NCI-H774 (cell line): ENCODE measurements at places on chromosomes 3 and 15.

DNA sequence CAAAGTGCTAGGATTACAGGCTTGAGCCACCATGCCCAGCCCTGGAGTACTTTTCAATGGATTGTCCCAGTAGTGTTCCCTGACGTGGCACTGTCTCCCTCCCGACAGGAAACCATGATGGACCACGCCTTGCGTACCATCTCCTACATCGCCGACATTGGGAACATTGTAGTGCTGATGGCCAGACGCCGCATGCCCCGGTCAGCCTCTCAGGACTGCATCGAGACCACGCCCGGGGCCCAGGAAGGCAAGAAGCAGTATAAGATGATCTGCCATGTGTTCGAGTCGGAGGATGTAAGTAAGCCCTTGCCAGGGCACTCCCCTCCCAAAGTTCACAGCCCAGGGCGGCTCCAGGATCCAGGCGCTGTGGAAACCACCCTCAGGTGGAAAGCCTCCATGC, 168.1 kb downstream of the NSMCE3 start:
- DNase-seq = no peak

- DNase-seq = no peak
Observed at GRCh38 chr3:78015856-78016255, 976.0 kb downstream of the ROBO2 start.

DNA sequence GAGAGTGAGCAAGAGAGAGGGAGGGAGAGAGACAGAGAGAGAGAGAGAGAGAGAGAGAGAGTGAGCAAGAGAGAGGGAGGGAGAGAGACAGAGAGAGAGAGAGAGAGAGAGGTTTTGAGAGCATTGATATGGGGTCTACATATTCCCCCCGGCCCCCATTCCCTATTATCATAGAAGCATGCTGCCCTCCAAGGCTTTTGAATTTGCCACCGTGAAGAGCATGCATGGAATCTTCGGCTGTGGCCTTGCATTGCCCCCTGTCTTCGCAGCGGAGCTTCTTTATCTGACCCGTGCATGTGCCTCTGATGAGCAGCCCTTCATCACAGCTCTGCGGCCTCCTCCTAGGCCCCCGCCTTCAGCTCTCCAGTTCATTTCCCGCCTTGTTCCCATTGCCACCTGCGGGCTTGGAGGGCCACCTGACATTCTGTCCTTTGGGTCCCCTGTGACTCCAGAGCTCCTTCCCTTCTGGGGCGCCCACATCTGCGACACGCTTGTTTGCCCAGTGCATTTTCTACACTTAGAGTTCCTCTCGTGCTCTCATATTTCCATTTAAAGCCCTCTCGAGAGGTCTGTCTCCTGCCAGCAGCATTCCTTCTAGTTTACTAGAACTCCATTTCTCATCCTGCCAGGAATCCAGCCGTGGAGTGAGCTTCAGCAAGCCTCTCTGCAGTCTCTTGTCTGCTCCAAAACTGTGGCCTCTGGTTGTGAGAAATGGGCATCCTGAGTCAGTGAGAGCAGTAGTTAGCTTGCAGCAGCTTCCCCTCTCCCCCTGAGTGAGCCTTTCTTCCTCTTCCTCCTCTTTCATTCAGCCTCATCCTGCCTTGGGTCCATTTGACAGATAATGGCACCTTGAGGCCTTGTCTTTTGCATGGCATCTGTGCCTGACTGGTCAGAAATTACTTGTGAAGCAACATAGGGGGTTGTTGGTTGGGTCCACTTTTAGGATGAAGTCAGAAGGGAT, 25.3 kb downstream of the LPP start:
- no peak for DNase-seq

GRCh38 chr3:173622166-173622565, 224.6 kb downstream of the NLGN1 start:
- no peak for DNase-seq

- DNase-seq = no peak
Observed at GRCh38 chr3:159629329-159630084, 359.1 kb upstream of the IL12A start.

DNA sequence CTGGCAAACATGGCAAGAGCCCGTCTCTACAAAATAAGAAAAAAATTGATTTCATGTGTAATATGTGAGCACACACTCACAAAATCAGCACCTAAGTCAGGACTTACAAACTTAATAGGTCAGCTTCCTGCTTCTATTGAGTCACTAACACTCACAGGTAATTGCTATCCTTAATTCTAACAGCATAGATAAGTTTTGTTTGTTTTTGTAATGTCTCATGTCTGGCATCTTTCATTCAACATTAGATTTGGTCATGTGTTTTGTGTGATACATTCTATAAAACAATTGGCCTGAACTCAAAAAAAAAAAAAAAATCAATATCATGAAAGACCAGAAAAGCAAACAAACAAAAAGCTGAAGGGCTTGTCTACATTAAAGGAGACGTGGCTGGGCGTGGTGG, 564.7 kb downstream of the AGBL1 start:
- DNase-seq = peak; percentile 31

GRCh38 chr3:22779737-22780136, 423.4 kb upstream of the UBE2E2 start:
- DNase-seq = no peak

DNA sequence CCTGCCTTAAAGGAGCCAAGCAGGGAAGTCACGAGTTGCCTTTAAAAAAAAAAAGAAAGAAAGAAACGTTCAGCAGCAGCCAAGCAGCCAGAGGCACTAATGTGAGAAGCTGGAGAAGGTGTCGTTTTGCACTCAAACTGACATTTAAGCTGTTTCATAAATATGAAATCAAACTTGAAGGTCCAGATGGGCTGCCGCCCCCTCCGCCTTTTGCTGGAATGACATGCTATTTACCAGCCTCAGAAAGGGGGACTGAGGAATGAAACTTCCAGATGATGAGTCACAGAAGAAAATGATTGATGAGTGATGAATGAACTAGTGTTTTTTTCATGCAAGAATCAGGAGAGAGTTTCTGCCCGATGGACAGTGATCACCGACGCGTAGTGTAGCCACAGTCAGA, 396.8 kb downstream of the IGSF11 start:
- no peak for DNase-seq

DNA sequence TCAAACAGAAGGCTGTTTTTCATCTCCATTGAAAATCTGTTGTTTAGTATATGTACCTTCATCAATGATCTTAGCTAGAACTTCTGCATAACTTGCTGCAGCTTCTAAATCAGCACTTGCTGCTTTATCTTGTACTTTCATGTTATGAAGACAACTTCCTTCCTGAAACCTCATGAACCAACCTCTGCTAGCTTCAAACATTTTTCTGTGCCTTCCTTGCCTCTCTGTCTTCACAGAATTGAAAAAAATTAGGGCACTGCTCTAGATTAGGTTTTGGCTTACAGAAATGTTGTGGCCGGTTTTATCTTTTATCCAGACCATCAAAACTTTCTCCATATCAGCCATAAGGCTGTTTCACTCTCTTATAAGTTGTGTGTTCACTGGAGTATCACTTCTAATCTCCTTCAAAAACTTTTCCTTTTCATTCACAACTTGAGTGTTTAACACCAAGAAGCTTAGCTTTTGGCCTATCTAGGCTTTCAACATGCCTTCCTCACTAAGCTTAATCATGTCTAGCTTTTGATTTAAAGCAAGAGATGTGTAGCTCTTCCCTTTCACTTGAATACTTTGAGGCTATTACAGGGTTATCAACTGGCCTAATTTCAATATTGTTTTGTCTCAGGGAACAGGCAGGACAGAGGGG, 78.6 kb downstream of the IGSF11 start:
- DNase-seq = no peak

GRCh38 chr3:29721789-29722188, 440.9 kb downstream of the RBMS3 start:
- DNase-seq = no peak

DNA sequence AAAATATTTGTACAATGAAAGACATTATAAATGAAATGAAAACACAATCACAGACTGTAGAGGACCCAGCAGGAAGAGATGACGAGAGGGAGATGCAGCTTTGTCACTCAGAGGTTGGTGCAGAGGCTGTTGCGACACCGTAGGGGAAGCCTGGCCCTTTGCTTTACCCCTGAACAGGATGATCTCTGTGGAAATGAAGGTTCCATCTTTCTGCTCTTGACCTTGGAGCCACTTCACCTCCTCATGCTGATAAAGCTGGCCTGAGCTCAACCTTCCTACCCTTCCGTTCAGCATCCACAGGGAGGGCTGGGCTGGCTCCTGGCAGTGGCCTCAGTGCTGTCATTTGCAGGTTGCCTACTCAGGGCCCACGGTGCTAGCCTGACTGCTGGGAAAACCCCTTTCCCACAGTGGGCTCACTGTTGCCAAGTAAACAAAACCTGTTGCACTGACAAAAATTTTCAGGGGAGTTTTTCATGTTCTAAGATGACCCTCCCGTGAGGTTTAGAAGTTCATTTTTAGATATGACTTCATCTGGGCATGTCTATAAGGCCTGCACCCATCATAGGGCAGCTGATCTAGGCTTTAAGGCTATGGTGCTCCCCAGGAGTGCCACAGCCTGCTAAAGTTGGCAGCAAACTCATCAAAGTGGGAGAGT, 3.0 kb upstream of the CD80 start:
- no peak for DNase-seq

DNA sequence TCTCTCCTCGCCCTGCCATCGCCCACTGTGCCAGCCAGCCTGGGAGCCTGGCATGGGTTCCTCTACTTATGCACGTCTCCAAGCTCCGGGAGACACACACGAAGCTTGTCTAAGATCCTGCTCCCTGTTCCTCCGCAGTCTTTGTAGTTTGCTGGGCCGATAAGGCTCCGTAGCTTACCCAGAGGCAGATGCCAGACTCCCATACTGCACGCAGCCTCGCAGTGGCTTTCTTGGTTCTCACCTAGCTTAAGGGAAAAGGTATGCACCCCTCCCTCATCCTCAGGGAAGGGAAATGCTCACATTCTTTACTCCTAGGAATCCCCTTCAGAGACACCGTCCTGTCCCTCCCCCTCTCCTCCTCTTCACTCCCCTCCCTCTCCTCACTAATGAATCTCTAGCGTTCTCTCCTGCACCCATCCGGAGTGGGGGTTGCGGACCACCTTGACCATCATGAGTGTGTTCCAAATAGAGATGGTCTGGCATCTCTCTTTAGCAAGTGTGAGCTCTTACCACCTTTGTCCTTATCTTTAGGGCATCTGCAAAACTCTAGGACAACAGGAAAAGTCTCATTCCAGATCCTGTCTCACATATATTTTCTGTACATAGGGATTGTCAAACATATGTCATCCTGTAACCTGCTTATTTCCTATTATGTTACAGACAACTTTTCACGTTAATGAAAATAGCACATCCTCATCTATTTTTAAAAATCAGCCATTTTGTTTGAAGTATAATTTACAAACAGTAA, 56.5 kb downstream of the TMEM266 start:
- DNase-seq = no peak

GRCh38 chr3:159960188-159961148, 28.2 kb upstream of the IL12A start:
- DNase-seq = no peak

DNA sequence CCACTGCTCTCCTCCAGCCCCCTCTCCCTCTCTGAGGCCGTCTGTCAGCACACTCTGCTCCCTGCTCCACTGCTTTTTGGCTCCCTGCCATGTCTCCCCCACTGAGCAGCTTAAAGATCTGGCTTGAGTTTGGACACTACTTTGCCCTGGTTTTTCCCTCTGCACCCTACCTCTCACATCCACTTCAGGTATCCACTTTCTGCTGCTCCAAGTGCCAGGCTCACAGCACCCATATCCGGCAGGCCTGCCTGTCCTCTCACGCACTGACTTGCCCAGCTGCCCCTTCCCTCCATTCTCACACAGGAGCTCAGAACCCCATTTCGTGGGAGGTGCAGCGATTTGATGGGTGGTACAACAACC, 3.7 kb downstream of the DUOX1 start:
- no peak for DNase-seq

- DNase-seq = no peak
Observed at GRCh38 chr3:52530918-52531826, 2.5 kb downstream of the NT5DC2 start.

- no peak for DNase-seq
Observed at GRCh38 chr3:195247086-195247862, 23.7 kb downstream of the XXYLT1 start.

GRCh38 chr3:39103791-39104552, 3.5 kb downstream of the GORASP1 start:
- DNase-seq = no peak

DNA sequence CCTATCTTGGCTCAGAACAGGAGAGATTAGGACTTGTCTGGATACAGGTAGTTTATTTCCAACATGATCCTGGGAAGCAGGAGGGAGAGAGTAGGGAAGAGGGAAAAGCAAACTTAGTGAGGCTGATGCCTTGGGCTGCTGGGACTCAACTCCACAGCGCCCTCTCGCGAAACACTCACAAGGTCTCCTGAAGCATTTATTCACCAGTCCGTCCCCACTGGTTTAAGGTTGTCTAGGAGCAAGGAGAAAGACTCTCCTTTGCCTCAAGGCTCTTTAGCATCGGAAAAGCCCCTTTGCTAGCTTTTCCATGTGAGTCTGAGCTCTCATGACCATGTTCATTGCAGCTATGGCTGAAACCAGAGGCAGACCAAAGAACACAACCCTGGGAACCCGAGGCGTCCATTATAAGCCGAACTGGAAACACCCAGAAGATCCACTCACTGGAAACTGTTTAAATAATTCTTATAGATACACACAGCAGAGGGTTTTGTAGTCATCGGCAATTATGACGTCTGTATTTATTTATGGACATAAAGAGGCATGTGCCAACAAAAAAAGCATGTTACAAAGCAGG, 244.5 kb downstream of the CD47 start:
- DNase-seq = no peak

DNA sequence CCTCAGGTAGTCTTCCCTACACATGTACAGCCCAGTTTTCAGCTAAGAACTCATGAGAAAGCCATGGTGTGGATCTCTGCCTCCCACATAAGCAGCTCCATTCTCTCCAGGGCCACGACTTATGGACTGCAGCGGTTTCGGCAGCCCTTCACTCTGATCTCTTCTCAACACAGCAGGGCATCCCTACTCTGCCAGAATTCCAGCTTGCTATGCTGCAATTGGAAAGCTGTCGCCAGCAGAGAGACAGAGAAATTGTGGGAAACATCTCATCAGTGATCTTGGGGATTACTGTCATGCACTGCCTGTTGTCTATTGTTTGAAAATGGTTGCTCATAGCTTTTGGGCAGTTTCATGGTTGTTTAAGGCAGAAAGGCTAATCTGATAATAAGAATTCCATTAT, 11.9 kb upstream of the BLM start:
- DNase-seq = no peak

GRCh38 chr3:105868431-105868741, 426 bp downstream of the CBLB start:
- DNase-seq = peak; percentile 10

- DNase-seq = no peak
Observed at GRCh38 chr15:73925848-73926218, 429 bp upstream of the LOXL1 start.

- peak; percentile 53 for DNase-seq
Observed at GRCh38 chr3:136075218-136075808, 109.8 kb downstream of the PPP2R3A start.

- no peak for DNase-seq
Observed at GRCh38 chr3:33732394-33732793, 14.3 kb upstream of the CLASP2 start.

- DNase-seq = no peak
Observed at GRCh38 chr3:126571078-126571477, 12.3 kb upstream of the C3orf22 start.
